ENCODE measurements at places on chromosomes 7 and 10. TPM values are rescaled to one million over a fixed set of nuclear protein-coding genes. Genes with fewer than 3 reads are reported as not detected.

DNA sequence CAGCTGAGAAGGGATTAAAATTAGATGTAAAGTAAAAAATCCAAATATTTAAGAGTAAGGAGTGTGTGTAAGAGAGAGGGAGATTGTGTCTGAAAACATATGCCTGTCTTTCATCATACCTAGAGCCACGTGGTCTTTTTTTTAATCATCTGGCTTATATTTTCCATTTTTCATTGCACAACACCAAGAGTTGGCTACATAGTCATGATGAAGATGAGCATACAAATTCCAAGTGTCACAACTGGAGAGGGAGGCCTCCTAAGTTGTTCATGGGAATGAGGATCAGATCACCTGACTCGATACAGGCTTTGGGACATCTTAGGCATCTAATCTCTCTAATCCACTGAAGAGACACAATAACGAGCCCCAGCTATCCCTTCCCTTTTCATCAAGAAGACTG is 47.2 kb upstream of the CCDC3 start:
- H3K4me3 ChIP-seq: no peak overlapping the region
- no peak for DNase-seq
- no peaks in the 10 kb centered on the region for H3K36me3 ChIP-seq
- H3K27ac ChIP-seq: no peak overlapping the region
- peaks cover 6% of the 10 kb centered on the region for H3K4me1 ChIP-seq
- no peaks in the 10 kb centered on the region for H3K27me3 ChIP-seq

GRCh38 chr10:133163889-133164815 is 4.1 kb downstream of the KNDC1 start:
- H3K36me3 ChIP-seq: no peaks in the 10 kb centered on the region
- H3K4me3 ChIP-seq: no peak overlapping the region
- H3K27me3 ChIP-seq: no peaks in the 10 kb centered on the region
- peak; percentile 20 for DNase-seq

DNA sequence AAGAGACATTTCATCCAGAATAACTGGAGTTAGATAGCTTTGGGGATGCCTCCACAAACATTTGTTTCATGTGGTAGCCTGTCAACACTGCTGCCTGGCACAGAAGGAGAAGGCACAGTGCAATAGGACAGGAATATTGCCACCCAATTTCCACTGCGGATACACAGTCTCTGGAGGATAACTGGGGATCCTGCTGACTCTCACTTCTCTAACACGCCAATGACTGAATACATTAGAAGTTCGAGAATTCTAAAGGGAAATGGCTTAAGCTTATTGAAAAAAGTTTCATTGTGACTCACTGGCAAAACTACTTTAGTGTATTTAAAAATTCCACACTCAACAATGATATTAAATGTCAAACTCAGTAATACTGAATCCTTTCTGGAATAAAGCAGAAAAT is 12.9 kb downstream of the ARL3 start:
- no peak overlapping the region for H3K27ac ChIP-seq
- H3K4me3 ChIP-seq: no peak overlapping the region
- no peaks in the 10 kb centered on the region for H3K27me3 ChIP-seq
- peaks cover 9% of the 10 kb centered on the region for H3K36me3 ChIP-seq
- DNase-seq: no peak
- peaks cover 5% of the 10 kb centered on the region for H3K4me1 ChIP-seq

DNA sequence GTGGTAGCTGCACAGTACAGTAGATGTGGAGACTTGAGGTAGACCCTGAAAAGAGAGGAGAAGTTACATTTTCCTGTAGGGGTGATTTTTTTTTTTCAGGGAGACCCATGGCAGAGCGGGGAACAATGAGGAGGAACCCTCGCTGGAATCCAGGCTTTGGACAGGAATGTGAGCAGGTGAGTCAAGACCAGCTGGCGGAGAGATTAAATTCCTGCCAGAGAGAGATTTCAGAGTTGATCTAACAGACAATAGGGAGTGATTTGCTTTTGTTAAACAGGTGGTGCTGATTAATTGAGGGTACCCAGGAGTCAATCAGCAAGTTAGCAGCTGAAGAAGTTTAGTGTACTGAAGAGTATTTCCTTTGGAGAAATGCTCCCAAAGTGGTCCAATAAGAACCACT is 41.6 kb upstream of the MINDY3 start:
- H3K4me3 ChIP-seq: no peak overlapping the region
- no peaks in the 10 kb centered on the region for H3K4me1 ChIP-seq
- H3K27me3 ChIP-seq: no peaks in the 10 kb centered on the region
- no peak overlapping the region for H3K27ac ChIP-seq
- no peak for DNase-seq
- no peaks in the 10 kb centered on the region for H3K36me3 ChIP-seq

- no peak for DNase-seq
- H3K4me3 ChIP-seq: no peak overlapping the region
- H3K27me3 ChIP-seq: no peaks in the 10 kb centered on the region
- H3K36me3 ChIP-seq: peaks cover 5% of the 10 kb centered on the region
These were observed 30.0 kb downstream of the SLC26A4 start for GRCh38 chr7:107690611-107691010.

DNA sequence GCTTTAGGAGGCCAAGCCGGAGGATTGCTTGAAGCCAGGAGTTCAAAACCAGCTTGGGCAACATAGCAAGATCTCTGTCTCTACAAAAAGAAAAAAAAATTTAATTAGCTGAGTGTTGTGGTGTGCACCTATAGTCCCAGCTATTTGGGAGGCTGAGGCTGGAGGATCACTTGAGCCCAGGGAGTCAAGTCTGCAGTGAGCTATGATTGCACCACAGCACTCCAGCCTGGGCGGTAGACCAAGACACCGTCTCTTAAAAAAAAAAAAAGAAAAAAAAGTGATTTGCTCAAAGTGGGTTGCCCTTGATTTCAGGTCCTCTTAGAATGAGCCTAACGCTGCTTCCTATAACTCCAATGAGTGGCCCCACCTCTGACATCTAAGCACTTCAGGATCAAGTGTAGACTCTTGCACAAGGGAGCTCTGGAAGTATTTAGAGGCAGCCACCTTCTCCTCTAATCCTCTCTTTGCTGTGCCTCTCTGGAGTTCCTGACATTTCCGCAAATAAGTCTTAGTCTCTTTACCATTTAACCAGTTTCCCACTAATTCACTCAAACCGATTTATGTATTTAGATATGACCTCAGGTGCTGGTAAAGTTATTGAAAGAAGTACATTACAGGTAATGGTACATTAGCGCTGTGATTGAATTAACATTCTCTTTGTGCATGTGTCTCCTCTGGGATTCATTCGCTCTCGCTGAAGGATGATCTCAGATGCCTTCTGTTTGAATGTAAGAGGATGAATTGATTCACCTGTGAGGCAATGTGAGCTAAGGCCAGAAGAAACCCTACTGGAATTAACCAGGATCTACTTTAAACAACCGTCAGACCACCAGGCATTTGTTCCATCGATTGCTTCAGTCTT is 60.8 kb upstream of the CELF2 start:
- no peaks in the 10 kb centered on the region for H3K36me3 ChIP-seq
- H3K27me3 ChIP-seq: no peaks in the 10 kb centered on the region
- H3K4me1 ChIP-seq: no peaks in the 10 kb centered on the region
- DNase-seq: no peak
- H3K4me3 ChIP-seq: no peak overlapping the region

DNA sequence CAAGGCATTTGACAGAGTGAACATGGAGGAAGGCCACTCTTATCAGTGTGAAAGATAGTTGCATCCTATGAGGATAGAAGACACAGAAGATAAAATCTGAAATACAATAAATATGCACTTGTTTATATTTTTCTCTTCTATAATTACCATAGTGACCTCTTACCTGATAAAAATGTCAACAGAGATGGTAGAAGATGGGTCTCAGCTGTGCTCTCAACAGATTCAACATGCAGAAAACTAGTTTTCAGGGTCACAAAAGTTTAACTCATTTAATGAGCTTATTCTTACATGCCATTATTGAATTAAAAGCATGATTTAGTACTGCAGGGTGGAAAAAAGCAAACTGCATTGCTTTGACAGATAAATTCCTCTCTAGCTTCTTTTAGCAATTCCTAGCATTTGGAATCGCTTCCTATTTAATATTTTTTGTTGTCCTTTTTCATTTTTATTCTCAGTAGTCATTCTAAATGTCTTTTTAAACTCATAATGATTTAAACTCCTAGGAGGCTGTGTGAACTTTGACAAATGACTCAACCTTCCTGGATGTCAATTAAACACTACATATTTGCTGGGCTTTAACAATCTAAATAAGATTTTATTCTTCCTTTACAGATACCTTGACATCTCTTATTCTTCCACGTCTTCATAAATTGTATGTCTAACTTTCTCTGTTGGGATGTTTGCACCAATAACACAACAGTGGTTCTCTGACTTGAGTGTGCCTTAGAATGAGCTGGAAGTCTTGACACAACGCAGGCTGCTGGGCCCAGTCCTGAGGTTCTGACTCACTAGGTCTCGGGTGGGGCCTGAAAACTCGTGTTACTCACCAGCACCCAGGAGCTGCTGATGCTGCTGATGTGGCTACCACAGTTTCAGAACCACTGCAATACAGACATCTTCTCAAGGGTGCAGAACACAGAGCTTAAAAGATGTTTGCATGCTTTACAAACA is 565.5 kb upstream of the IGFBP3 start:
- H3K4me3 ChIP-seq: no peak overlapping the region
- H3K27me3 ChIP-seq: no peaks in the 10 kb centered on the region
- no peaks in the 10 kb centered on the region for H3K4me1 ChIP-seq
- no peaks in the 10 kb centered on the region for H3K36me3 ChIP-seq
- peak; percentile 4 for DNase-seq

DNA sequence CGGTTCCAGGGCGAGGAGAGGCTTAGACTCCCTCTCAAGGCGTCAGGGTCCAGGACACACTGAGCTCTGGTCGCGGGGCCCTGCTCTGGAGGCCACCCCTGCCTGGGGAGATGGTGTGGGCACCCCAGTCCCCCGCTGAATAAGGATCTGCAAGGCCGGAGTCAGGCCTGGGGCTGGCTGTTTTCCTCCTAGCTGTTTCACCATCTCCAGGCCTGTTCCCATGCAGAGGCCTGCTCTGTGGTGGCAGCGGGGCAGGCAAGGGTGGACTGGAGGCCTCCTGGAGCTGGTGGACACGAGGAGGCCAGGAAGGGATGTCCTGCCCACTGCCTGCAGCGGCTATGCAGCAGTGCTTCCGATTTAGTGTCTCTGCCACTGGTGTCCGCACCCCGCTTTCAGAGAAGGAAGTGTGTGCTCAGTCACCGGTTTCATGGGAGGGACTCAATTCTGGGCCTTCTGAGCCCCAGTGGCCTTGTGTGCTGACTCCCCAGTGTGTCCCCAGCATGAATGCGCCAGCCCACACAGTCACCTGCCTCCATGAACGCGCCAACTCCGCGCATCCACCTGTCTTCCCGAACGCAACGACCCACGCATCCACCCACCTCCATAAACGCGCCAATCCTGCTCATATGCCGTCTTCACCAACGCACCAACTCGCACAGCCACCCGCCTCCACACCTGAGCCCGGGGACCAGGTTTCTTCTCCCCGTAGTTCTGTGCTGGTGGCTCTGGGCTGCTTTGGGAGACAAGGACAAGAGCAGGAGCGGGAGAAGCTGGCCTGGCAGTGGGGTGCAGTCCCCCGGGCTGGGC is 14.5 kb upstream of the GPR146 start:
- no peak overlapping the region for H3K4me3 ChIP-seq
- H3K4me1 ChIP-seq: peaks cover 8% of the 10 kb centered on the region
- peak overlapping the region; percentile 93 for H3K27ac ChIP-seq
- peaks cover 6% of the 10 kb centered on the region for H3K36me3 ChIP-seq

DNA sequence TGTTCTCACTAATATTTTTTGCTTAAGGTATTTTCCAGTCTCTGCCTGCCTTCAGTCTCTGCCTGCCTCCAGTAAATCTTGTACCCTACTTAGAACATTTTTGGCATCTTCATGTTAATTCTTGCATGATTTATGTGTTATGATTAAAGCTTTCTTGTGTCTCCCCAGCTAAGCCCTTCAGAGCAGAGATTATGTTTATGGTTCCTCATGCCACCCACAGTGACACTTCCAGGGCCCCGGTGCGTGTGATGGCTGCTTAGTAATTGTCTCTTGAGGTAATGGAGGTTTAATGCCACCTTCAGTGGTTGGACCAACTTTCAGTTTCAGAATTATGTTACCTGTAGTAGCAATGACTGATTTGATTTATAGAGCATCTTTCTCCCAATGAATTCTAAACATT is 70.6 kb upstream of the MET start:
- no peak for DNase-seq
- H3K27ac ChIP-seq: no peak overlapping the region
- H3K4me1 ChIP-seq: no peaks in the 10 kb centered on the region
- no peaks in the 10 kb centered on the region for H3K36me3 ChIP-seq

DNA sequence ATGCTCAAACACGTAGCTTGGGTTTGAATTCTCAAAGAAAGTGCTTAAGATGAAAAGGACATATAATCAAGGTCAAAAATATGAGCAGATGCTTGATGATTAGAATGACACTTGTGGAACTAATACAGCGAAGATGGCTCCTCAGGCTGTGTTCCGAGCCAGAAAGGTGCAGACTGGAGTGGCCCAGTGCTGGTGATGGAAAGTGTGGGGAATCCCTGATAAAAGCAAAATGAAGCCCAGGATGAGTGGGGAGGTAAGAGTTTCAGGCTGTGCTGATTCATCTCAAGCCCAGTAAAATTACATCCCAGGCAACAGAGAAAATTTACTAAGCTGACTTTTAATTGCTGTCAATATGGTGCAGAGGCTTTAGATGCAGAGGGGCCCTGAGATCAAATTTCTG is 77.8 kb upstream of the IKZF1 start:
- no peaks in the 10 kb centered on the region for H3K36me3 ChIP-seq
- no peaks in the 10 kb centered on the region for H3K27me3 ChIP-seq
- H3K4me3 ChIP-seq: no peak overlapping the region
- DNase-seq: no peak
- no peaks in the 10 kb centered on the region for H3K4me1 ChIP-seq
- no peak overlapping the region for H3K27ac ChIP-seq

DNA sequence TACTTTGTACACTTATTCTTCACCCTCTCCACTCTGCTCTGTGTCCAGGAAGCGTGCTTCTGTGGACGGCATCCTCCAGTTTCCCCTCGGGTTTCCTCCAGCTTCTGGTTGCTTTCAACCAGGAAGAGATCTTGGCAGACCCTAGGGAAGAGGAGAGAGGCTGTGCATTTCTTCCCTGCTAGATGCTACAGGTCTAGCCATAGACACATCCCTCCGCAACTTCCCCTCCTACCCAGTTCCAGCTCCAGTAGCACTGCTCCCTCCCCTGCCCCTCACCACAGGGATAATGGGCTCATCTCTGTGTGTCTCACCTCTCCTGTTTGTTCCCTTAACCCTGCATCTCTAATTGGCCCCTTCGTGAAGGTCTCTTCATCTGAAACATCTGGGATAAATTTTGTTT is 16.3 kb downstream of the TLL2 start:
- H3K27me3 ChIP-seq: no peaks in the 10 kb centered on the region

DNA sequence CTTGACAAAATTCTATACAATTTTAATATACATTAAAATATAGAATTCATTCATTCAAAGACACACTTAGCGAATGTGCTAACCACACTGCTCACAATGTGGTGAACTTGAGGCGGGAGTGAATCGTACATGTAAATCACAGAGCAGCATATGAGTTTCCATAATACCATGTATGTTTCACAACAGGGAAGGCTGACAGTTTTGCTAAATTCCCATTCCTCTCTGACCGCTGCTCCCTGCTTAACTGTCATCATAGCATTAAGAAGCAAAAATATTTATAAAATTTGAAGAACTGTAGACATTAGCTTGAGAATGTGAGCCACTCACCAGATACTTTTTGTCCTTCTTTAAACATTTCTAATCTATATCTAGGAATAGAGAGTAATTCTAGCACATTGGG is 763.3 kb downstream of the MAGI2 start:
- no peak overlapping the region for H3K27ac ChIP-seq
- H3K4me3 ChIP-seq: no peak overlapping the region
- H3K27me3 ChIP-seq: no peaks in the 10 kb centered on the region
- no peaks in the 10 kb centered on the region for H3K4me1 ChIP-seq
- DNase-seq: no peak
- H3K36me3 ChIP-seq: no peaks in the 10 kb centered on the region

SPAG6 gene
- total RNA-seq: not detected

PANK1 gene
- 32.1 TPM for total RNA-seq

TLL2 gene
- total RNA-seq: 0.13 TPM

UNCX gene
- total RNA-seq: not detected

PRKRIP1 gene
- total RNA-seq: 43.7 TPM

ELFN1 gene
- 0.96 TPM for total RNA-seq

Data from thyroid gland (tissue), 4 donors.